ENCODE measurements at places on chromosomes 6 and 20.

DNA sequence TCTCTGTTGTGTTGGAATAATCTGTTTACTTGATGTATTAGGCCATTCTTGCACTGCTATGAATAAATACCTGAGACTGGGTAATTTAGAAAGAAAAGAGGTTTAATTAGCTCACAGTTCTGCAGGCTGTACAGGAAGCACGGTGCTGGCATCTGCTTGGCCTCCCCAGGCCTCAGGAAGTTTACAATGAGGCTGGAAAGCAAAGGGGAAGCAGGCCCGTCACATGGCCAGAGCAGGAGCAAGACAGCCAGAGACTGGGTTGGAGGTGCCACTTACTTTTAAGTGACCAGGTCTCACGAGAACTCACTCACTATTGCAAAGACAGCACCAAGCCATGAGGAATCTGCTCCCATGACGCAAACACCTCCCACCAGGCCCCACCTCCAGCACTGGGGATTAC is 50.6 kb upstream of the FUCA2 start:
- DNase-seq = no peak

DNA sequence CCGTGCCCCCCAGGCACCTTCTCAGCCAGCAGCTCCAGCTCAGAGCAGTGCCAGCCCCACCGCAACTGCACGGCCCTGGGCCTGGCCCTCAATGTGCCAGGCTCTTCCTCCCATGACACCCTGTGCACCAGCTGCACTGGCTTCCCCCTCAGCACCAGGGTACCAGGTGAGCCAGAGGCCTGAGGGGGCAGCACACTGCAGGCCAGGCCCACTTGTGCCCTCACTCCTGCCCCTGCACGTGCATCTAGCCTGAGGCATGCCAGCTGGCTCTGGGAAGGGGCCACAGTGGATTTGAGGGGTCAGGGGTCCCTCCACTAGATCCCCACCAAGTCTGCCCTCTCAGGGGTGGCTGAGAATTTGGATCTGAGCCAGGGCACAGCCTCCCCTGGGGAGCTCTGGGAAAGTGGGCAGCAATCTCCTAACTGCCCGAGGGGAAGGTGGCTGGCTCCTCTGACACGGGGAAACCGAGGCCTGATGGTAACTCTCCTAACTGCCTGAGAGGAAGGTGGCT is 960 bp downstream of the TNFRSF6B start:
- DNase-seq = no peak

- DNase-seq = no peak
Observed at GRCh38 chr20:4167261-4168021, 152.1 kb upstream of the RNF24 start.

GRCh38 chr20:48897305-48898010 is 24.1 kb upstream of the ARFGEF2 start:
- DNase-seq = peak; percentile 96

DNA sequence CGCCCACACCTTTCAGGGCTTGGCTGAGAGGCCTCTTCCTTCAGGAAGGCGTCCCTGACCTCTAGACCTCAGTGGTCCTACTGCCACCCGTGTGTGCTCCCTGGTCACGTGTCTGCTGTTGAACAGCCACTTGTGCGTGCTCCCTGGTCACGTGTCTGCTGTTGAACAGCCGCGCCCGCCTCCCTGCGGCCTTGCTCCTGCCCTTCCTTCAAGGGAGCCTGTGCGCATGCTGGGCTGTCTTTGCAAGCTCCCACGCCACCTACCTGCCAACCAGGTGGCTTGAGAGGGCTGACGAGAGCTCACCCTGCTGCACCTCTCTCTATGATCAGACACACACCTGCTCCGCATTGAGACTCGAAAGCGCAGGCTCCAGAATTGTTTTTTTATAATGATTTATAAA is 179.3 kb downstream of the BMP7 start:
- DNase-seq = no peak

DNA sequence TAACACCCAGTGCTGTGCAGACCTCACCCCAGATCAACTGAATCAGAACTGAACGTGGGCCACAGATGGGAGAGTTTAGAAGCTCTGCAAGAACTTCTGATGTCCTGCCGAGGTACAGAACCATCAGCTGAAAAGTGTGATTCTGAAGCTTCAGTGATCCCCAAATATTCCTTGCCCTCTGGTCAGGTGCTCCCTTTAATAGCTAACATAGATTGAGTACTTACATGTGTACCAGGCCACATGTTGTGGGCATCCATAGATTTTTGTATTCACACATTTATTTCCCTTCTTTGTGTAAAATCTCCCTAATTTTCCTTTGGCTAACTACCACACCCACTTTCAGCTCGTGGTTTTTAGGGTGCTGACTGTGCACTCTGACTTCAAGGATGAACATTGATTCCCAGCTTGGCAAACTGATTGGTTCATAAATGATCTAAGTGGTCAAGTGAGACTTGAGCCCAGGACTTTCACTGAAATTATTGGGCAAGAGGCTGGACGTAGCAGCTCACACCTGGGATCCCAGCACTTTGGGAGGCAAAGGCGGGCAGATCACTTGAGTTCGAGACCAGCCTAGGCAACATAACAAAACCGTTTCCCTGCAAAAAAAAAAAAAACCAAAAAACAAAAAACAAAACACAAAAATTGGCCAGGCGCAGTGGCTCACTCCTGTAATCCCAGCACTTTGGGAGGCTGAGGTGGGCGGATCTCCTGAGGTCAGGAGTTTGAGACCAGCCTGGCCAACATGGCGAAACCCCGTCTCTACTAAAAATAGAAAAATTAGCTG is 162.2 kb downstream of the BCAS1 start:
- no peak for DNase-seq

GRCh38 chr20:32007787-32008616 is 2.2 kb upstream of the CCM2L start:
- no peak for DNase-seq

Data from PC-9 (cell line).